ENCODE measurements at places on chromosomes 5 and 9.

DNA sequence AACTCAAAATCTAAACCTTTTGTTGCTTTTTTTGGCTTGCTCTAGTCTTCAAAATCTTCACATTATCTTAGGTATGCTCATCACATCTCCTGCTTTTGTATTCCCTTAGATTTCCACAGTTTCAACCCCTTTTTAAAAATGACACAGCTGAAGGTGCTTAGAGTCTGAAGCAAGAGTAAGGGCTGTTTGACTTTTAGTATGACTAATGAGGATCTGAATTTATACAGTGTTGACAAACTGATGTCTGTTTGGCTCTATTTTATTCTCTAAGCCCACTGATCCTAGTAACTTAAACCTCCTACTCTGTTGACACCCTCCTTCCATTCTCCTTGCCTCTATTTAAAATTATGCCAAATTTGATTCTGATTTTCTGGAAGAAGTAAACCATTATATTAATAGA lies 200.1 kb downstream of the MCTP1 start:
- no peak for DNase-seq

DNA sequence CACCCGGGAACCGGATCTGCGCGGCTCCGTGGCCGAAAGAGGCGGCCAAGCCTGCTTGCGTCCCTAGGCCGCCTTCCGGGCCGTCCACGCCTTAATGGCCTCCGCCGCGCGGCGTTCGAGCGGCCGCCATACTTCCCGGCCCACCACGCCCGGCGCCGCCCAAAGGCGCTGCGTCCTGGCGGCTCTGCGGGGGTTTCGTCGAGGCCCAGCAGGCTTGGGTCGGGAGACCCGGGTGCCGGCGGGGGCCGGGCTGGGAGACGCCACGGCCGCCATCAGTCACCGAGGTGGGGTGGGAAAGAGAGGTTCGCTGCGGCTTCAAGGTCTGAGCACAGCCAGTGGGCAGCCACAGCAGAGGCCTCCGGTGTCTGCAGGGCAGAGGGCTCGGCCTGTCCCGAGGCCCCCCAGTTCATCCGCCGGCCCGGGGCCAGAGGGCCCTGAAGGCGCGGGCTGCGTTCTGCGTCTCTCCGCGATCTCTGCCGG lies 545.8 kb upstream of the CDH10 start:
- DNase-seq = no peak

DNA sequence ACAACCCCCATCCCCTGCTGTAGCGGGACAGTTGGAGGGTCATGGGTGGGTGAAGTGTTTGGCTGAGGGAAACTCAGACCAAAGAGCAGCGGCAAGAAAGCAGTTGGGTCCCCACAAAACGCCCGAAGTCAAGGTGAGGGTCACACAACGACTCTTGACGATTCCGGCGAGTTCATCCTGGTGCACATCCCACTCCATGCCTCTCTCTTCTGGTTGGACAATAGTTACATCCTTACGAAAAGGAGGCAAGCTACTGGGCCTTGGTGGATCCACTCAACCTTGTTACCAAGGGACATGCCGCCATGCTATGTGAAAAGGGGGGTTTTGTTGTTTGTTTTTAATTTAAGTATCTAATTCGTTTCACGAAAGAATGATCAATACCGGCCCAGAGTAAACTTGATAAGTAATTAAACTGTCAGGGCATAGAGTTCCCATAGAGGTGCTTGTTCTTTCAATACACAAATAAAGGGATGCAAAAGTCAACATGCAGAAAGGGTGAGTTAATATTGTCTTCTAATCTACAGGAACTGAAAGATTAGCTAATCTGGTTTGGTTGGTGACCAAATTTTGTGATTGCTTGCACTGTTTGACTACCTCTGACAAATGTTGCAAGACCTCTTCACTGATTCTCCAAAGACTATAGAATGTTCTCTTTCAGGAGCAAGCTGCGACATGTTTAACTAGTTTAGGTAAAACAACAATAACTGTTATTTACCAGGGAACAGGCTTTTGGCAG lies 732 bp upstream of the SMIM15 start:
- DNase-seq = no peak

DNA sequence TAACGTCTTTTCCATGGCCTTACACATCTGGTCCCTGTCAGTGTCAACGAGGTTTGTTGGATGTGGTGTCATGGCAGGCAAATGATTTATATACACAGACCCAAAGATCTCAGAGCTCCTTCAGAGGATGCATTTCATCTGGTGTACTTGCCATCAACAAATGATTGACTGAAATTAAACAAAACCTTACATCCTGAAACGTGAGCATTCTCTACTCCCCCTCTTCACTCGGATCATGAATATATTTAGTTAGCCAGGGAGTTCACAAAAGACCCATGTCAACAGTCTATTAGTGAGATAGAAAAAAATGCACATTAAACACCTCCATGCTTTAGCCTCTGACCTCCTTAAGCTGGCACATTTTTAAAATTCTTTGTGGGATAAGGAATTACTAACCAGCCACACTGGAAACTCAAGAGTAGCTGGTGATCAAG lies 215.6 kb downstream of the EFNA5 start:
- DNase-seq = no peak

DNA sequence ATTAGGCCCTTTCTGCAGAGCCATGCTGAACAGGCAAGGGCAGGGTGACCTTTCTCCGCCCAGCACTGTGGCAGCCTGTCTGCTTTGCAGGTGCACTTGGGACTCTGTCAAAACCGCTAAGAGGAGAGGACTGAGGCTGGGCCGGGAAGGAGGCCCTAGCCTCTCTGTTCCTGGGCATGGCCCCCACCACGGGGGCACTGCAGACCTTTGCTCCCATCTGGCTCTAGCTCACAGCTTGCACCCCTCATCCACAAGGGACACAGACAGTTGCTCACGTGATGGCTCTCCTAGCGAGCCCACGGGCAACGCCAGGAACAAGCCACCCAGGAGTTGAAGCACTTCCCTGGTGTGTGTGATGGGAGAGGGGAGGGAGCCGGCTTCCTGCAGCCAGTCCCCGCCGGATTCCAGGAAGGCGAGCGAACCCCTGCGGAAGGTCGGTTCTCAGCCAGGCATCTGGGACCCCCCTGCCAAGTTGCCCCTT lies 43.0 kb upstream of the FCN1 start:
- no peak for DNase-seq

DNA sequence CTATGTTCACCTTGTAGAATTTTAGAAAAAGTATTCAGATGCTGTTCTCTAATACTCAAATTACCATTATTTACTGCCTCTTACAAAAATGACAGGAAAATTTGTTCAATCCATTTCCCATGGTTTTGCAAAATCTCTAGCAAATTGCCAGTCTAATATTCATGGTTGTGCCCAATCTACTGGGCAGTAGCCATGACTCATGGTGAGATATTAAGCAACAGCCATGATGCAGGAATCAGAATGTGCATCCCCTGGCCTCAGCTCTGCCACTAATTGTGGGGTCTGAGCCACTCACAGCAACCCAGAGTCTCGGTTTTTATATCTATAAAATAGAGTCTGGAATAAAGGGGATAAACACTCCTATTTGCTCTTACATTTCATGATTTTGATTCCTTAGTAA lies 353.6 kb downstream of the DEPDC1B start:
- DNase-seq = no peak

GRCh38 chr9:96382175-96382574 lies 1.3 kb downstream of the SLC35D2 start:
- DNase-seq = no peak
